Head of caudate nucleus (tissue), 42 donors: ENCODE measurements at places on chromosomes 16 and 17.

DNA sequence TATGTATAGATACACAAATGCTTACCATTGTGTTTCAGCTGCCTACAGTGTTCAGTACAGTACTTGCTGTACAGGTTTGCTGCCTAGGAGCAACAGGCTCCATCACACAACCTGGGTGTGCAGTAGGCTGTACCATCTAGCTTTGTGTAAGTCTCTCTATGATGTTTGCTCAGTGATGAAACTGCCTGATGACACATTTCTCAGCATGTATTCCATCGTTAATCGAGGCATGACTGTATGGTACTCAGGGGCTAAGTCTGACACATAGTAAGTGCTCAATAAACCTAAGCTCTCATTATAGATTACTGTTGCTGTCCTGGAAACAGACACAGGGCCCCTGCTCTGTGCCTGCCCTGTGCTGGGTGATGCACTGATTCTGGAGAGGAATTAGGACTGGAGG is 18.1 kb downstream of the KCNJ12 start:
- no peak for DNase-seq

GRCh38 chr16:17275076-17276009 is 195.4 kb downstream of the XYLT1 start:
- no peak for DNase-seq

DNA sequence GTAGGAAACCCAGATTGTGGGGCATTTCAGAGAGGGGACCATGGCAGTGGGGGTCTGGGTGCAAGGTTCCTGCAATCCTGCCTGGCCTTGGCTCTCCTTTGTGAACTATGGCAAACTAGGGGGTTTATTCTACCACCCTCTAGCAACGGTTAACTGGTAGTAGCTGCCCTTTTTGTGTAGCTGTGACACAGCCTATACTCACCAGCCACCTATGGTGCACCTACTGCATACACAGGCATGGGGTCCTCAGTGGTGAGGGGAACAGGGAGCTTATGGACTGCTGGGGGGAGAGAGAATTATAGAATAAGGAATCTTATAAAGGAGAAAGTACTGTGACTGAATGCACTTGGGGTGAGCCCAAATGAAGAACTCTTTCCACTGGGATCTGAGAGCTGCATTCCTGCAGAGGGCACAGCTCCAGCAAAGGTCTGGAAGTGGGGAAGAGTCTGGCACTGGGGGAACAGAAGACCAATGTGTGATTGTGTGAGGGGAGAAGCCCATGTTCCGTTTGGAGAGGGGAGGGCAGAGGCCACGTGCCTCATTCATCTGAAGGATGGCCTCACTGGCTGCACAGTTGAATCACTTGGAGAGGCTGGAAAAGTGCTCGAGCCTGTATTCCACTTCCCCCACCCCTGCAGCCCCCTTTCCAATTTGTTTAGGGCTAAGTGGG is 2.1 kb downstream of the MT1X start:
- DNase-seq = no peak

GRCh38 chr17:81923302-81924260 is 4.0 kb downstream of the MAFG start:
- DNase-seq = peak; percentile 68

DNA sequence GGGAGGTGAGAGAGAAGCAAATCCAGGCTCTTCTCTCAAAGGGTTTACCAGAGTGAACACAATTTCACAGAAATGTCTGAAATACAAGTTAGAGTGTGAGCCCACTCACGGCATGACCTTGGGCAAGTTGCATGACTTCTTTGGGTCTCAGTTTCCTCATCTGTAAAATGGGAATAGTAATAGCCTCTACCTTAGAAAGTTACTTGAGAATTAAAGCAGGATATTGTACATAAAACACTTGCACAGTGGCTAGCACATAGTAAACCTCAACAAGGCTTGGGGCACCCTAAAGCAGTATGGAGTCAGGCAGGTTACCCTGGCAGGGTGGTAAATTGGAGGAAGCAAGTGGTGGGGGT is 13.2 kb upstream of the RNF222 start:
- no peak for DNase-seq

- DNase-seq = no peak
Observed at GRCh38 chr16:9212621-9213020, 121.2 kb downstream of the HAPSTR1 start.

GRCh38 chr17:64355536-64356303 is 34.9 kb downstream of the PECAM1 start:
- DNase-seq = no peak

DNA sequence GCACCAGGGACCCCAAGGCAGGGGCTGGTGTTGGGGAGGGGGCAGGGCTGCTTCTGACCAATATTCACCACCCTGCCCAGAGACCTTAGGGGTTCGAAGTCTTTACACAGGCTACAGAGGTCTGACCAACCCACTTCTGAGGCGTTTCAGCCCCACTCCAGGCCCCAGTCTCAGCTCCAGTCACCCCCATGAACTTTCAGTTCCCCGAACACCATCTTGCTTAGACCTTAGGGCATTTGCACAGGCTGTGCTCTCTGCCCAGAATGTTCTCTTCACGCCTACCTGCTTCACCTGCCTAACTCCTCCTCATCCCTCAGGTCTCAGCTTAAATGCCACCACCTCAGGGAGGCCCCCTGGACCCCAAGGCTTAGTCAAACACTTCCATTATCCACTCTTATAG is 25.8 kb upstream of the CPNE2 start:
- DNase-seq = no peak

DNA sequence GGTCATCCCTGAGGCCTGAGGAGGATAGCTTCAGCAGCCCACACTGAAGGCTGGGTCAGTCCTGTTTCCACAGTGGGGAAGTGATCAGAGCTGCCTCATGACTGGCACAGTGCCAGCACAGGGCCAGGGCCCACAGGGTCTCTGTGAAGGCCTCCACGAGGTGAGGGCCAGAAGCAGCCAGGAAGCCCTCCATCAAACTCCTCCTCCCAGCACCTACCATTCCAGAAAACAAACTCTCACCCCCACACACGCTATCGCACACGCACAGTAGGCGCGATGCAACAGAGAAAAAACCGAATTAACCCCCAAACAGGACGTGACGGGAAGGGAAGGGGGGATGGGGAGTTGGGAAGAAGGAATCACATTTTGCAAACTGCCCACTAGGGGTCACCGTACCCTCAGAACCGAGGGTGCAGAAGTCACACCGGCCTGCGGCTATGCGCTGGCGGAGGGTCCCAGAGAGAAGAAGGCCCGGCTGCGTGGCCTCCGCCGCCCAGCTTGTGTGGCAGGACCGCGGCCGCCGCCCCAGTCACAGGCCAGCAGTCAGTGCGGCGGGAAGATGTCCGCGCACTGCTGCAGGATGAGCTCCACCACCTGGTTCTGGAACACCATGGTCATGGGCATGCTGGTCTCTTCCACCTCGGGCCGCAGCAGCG is 37.6 kb downstream of the ARHGAP27 start:
- peak; percentile 68 for DNase-seq

GRCh38 chr16:50197582-50197981 is 44.5 kb downstream of the TENT4B start:
- DNase-seq = no peak

- no peak for DNase-seq
Observed at GRCh38 chr17:19731626-19732025, 15.2 kb upstream of the SLC47A2 start.

GRCh38 chr17:47693731-47694580 is at the start of gene TBKBP1:
TSS of gene TBKBP1 (plus strand) at chr17:47694161. CDS start at chr17:47696113, 1,952 bp downstream.
- no peak for DNase-seq

DNA sequence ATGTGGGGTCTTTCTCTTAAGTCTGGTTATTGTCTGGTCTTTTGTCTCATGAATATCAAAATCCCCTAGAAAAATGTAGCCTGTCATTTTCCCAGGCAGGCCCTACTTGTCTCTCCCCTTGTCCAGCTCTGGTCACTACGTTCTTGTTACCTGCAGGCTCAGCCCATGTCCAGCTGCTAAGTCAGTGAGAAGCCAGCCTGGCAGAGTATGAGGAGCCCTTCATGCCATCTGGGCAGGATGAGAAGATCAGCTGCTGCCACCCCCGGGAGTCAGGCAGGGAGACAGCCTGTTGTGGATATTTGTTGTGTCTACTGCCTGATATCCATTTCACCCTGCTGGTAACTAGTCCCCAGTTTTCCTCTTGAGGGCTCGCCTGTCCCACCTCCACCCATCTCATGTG is 88.9 kb downstream of the ASIC2 start:
- no peak for DNase-seq

DNA sequence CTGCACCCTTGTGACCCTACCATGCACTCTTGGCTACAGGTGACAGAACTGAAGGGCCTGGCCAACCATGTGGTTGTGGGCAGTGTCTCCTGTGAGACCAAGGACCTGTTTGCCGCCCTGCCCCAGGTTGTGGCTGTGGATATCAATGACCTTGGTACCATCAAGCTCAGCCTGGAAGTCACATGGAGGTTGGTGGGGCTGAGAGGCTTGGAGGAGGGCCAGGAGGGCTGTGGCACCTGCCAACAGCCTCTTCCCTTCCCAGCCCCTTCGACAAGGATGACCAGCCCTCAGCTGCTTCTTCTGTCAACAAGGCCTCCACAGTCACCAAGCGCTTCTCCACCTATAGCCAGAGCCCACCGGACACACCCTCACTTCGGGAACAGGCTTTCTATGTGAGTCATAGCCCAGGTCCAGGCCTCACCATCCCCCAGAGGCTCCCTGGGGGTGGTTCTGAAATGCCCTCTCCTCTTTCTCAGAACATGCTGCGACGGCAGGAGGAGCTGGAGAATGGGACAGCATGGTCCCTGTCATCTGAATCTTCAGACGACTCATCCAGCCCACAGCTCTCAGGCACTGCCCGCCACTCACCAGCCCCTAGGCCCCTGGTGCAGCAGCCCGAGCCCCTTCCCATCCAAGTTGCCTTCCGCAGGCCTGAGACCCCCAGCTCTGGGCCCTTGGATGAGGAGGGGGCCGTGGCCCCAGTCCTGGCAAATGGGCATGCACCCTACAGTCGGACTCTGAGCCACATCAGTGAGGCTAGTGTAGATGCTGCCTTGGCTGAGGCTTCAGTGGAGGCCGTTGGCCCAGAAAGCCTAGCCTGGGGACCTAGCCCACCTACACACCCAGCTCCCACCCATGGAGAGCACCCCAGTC is 13.0 kb downstream of the RIPOR1 start:
- no peak for DNase-seq

DNA sequence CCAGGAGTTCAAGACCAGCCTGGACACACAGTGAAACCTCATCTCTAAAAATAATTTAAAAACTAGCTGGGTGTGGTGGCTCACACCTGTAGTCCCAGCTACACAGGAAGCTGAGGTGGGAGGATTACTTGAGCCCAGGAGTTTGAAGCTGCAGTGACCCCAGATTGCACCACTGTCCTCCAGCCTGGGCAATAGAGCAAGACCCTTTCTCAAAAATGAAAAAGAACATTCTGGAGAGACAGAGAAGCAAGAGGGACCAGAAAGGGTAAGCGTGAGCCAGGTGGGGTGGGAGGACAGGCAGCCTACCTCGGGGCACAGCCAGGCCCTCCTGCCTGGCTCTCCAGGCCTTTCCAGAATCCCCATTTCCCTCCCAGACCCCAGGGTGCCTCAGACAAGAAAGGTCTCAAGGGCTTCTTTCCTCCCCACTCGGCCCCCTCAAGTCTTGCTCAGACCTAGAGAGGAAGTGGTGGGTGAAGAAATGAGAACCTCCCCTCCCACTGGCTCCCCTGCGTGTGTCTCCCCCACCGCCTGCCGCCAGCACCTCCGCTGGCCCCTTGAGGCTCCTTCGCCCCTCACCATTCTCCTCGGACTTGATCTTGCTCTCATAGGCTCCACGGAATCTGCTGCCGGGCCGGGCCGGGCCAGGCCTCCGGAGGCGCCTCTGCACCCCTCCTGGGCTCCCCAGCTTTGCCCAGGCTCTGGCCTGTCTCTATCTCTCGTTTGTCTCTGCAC is 503 bp downstream of the C16orf54 start:
- DNase-seq = no peak

DNA sequence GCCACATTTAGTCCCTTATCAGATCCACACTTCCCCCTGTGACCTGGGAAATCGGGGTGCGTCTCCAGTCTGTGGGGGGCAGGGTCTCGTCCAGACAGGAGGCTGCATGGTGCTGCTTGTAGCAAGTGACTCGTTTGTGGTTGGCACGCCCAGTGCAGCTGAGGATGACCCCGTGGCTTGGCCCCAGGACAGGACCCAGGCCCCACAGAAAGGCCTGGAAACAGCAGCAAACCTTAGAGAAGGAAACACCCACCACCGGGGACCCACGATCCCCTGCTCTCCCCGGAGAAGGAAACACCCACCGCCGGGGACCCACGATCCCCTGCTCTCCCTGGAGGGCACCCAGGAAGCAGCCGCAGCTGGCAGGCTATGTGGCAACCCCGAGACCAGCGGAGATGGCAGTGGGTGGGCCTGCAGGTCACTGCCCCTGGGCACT is 8.2 kb upstream of the C16orf95 start:
- DNase-seq = no peak

- DNase-seq = no peak
Observed at GRCh38 chr16:66936889-66937554, 1.7 kb downstream of the CES2 start.

GRCh38 chr17:50352693-50353599 is 7.0 kb downstream of the XYLT2 start:
- no peak for DNase-seq

DNA sequence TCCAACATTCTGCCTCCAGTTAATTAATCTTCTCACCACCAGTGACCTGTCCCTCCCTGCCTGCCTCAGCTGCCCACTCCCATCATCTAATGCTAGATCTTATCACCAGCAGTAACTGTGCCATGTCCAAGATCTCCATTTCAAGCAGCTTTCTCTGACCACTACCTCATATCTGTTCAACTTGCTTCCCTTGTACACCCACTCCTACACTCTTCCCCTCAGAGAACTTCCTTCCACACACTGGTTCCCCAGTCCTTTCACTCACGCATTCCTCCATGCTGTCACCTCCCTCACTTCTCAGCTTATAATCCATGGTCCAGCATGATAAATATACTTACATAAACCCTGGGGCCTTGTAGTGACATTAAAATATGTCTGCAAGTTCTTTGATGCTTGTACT is 31.8 kb upstream of the DYNLL2 start:
- no peak for DNase-seq

DNA sequence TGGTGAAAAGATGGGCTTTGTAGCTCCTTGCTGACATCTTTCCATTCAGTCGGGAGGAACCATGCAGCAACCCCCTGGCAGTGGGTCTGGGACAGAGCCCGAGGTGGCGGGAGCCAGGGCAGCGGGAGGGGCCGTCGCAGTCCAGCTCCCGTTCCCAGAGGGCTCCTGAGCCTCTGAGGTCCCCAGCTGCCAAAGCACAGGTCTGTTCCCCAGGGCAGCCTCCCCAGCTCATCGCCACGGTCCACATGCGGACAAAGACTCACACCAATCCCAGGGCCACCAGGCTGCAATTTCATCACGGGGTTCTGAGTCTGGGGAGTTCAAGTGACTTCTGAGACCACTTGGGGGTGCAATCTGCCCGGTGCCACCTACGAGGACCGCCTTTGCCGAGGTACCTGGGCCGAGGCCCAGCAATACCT is 196.0 kb downstream of the RBFOX3 start:
- no peak for DNase-seq
